ENCODE measurements at places on chromosomes 2 and 18. TPM values are rescaled to one million over a fixed set of nuclear protein-coding genes. Genes with fewer than 3 reads are reported as not detected.
A peak's percentile ranks its signal among the peaks of the same experiment; 100 is the strongest.

GRCh38 chr2:111689941-111690340 lies 194.1 kb downstream of the ANAPC1 start:
- DNase-seq: no peak

Gene SPAG16
- total RNA-seq: 8.5 TPM

DNA sequence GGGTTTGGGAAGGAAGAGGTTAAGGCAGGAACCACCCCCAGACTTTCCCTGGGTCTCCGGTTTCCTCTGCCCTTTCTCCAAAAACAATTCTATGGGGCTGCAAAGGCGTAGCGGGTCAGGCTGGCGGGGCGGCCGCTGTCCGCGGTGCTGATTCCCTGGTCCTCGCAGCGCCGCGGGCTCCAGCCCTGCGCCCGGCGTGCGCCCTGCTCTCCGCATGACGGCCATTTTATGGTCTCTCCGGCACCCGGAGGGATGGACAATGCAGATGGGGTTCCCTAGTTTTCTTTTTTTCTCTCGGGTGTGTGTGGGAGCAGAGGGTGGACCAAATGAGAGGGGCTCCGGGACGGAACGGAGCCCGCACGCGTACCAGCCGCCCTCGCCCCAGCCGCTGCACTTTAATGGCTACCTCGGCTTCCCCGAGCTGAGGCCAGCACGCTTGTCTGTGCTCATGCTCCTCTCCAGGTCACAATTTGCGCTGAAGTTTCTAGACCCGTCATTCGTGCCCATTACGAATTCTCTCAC lies 1.6 kb downstream of the ST8SIA3 start:
- peak; percentile 19 for DNase-seq

DNA sequence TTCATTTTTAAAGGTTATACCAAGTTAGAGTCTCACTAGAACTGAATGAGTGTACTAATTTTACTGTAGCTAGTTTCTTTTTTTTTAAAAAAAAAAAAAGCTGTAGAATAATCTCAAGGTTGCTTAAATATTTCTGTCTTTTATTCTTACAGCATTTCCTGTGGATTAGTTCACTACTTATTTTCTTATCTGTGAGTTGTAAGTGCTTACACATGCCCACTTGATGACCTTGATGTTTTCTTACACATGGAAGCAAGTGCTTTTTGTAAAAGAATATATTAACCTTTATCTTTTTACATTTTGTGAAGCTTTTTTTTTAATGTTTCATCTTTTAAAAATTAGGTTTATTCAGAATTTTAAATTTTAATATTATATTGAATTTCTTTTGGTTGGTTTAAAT lies 57.8 kb downstream of the MSH2 start:
- DNase-seq: no peak

DNA sequence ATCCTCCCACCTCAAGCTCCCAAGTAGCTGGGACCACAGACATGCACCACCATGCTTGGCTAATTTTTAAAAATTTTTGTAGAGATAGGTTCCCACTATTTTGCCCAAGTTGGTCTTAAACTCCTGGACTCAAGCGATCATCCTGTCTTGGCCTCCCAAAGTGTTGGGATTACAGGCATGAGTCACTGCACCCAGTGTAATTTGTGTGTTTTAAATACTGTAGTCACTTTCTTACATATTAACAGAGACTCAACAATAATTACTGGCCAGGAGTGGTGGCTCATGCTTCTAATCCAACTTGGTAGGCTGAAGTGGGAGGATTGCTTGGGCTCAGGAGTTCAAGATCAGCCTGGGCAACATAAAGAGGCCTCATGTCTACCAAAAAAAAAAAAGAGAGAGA lies 293.0 kb downstream of the RDH14 start:
- DNase-seq: no peak

Gene FBXO15
- total RNA-seq: 1.1 TPM

GRCh38 chr18:9542924-9543323 lies 67.6 kb downstream of the RALBP1 start:
- no peak for DNase-seq

Gene MAL
- total RNA-seq: 210 TPM

GRCh38 chr2:22027345-22028005 lies 903.7 kb downstream of the TDRD15 start:
- no peak for DNase-seq

Gene ADD2
- 1.4 TPM for total RNA-seq

Gene FOXD4L1
- total RNA-seq: 0.23 TPM

- no peak for DNase-seq
Observed at GRCh38 chr2:81283081-81283480, 978.5 kb upstream of the LRRTM1 start.

DNA sequence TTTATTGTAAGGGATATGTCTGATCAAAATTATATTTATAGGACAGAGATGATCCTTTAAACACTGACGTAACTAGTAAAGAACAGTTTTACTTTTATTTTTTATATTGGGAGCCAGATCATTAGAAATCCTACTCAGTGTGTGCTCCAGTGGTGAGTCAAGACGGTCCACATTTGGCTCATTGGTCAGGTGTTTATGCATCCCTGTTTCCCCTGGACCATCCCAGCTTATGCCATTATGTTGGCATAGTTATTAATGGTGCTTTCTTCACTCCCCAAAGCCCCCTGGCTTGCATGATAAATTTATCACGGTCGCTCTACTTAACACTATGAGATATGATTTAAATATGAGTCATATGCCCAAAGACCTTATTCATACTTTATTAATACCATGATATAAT lies 293.4 kb downstream of the XIRP2 start:
- DNase-seq: no peak

DNA sequence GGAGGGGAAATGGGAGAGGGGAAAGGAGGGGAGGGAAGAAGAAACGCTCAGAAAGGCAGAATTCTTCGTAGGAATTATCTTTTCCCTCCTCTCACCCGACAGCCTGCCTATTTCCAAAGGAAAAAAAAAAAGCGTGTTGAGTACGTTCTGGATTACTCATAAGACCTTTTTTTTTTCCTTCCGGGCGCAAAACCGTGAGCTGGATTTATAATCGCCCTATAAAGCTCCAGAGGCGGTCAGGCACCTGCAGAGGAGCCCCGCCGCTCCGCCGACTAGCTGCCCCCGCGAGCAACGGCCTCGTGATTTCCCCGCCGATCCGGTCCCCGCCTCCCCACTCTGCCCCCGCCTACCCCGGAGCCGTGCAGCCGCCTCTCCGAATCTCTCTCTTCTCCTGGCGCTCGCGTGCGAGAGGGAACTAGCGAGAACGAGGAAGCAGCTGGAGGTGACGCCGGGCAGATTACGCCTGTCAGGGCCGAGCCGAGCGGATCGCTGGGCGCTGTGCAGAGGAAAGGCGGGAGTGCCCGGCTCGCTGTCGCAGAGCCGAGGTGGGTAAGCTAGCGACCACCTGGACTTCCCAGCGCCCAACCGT lies at the start of gene GAD1:
Gene GAD1, plus strand, starts transcription at position 384 of the 589 bp plus-strand sequence. CDS start 1,705 bp downstream, outside the sequence.
- peak; percentile 65 for DNase-seq

DNA sequence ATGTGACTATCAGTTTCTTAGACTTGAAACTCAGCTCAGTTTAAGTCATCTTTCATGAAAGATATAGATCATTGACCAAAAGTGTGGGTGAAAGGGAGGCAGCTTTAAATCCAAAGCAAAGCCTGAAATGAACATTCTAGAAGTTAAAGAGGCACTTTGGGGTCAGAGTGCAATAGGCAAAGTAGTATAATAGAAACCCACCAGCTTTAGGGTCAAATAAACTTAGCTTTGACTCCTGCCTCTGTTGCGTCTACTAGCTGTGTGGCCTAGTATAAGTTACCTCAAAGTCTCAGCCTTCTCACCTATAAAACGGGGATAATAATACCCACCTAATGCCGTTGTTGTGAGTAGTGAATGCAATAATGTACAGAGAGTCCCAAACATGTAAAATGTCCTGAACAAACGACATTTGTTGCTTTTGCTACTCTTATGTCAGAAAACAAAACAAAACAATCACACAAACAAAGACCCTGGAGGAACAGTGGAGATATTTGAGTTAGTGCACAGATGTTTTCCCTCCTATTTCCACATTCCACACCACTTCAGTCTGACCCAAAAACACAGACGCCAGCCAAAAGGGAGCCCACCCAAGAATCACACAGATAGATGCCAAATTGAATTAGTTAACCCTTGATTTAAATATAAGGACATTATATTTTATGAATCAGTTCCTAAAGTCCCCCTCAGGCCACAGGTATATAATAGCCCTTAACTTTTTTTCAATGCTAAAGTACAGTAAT lies 657.0 kb downstream of the ARHGAP15 start:
- DNase-seq: no peak

Gene NOSTRIN
- total RNA-seq: not detected

GRCh38 chr2:145682546-145683157 lies 1162.7 kb upstream of the ZEB2 start:
- no peak for DNase-seq

GRCh38 chr2:108377815-108378630 lies at the start of gene SULT1C4:
TSS of gene SULT1C4 (plus strand) at chr2:108377954. CDS start at chr2:108378338, 384 bp downstream.
- DNase-seq: no peak

- DNase-seq: no peak
Observed at GRCh38 chr2:111698089-111698488, 185.9 kb downstream of the ANAPC1 start.

Gene UGT1A8
- not detected for total RNA-seq

- no peak for DNase-seq
Observed at GRCh38 chr2:54194761-54195750, 61.0 kb downstream of the TSPYL6 start.

DNA sequence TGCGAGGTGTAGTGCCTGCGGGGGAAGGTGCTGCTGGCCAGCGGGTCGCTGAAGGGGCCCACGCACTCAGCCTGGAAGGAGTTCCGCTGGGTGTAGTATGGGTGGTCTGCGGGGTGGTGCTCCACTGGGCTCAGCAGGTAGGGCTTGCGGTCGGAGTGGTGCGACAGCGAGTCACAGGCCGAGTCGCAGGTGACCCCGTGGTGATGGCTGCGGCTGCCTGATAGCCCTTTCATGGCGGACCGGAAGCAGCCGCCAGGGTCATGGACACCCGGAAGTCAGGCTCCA lies 429.8 kb downstream of the TGIF1 start:
- DNase-seq: no peak

Gene RAPGEF4
- total RNA-seq: 0.23 TPM

Gene C2orf66
- 0.33 TPM for total RNA-seq

DNA sequence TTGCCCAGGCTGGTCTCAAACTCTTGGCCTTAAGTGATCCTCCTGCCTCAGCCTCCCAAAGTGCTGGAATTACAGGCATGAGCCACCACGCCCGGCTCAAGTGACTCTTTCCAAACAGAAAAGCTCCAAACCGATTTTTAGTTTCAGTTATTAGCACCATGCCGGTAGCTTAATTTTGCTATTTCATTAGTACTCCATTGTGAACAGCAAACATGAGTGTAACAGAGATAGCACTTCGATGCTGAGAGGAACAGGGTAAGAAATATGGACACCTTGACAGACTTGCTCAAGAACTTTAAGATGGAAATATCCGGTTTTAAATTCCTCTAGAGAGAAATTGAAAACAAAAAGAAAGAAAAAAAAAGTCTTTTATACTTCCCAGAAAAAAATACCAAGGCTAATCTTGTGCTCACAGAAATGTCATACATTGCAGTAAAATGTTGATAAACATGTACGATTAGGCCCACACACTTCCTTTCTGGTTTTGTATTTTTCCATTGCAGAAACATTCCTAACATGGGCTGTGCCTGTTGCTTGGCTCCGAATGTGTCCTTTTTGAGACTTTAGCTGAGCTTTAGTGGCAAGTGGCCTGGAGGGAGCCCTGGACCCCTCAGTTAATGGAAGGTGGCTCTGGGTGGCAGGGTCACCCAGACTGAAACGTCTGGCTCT lies 18.3 kb downstream of the FHL2 start:
- DNase-seq: no peak

DNA sequence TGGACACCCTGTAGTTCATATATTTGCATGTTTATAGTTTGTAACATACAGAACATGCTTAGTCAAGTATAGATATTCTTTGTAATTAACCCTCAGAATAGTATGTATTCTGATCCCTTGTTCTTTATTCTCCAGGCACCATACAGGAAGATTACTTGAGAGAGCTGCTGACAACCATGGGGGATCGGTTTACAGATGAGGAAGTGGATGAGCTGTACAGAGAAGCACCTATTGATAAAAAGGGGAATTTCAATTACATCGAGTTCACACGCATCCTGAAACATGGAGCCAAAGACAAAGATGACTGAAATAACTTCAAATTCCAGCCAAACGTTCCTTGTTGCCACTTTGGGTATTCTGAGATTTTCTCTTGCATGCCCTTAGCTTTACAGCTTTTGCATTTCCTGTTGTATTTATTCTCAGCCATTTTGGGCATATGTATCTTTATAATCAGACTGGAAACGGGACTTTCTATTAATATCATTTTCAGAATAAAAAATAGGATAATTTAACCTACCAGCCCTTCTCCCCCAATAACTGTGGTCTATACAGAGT lies 6.2 kb upstream of the MYL12B start:
- DNase-seq: no peak

DNA sequence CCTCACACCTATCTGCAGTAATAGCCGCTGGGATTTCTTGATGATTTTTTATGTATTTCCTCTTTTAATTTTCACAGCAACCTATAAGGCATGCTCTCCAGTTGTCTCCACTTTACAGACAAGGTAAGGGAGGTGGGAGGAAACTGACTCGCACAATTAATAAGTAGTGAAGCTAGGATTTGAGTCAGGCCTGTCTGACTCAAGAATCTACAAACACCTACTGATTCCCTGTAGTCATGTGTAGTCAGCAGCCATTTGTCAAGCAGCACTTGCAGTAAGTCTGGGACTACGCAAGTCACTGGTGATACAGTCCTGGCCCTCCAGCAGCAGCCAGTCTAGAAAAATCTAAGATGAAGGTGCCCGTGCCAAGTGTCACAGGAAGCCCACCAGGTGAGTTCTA lies 193.6 kb upstream of the PKDCC start:
- no peak for DNase-seq

DNA sequence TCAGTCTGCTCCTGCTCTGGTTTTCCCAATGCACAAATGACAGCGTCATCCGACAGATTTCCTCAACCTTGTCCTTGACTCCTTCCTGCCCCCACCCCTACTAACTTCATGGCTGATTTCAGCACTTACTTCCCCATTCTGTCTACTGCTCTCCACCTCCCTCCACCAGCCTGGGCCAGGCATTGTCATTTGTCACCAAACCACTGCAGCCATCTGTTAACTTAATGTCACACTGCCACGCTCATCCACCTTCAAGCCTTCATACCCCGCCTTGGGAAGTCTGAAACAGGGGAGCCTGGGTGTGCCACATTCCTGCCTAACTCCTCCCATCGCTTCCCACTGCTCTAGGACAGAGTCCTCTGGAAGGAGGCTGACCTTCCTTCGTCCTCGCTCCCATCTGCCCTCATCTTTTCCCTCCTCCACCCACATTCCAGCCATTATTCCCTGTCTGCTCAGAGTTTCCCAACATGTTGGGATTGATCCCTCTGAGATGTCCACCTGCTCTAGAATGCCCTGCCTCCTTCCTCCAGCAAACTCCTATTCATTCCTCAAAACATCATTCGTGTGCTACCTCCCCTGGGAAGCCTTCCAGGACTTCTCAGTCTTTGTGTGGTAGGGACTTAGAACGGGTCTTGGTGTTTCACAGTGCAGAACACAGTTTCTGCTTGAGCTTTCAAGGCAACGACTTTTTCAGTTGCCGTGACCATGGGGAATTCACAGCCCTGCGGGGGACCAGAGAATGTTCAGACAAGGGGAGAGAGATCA lies 42.2 kb upstream of the SMAD7 start:
- DNase-seq: no peak
